ENCODE measurements at places on chromosomes 3 and 15.

- no peak for DNase-seq
These were observed 177.2 kb downstream of the POLR2M start for GRCh38 chr15:57883701-57884100.

DNA sequence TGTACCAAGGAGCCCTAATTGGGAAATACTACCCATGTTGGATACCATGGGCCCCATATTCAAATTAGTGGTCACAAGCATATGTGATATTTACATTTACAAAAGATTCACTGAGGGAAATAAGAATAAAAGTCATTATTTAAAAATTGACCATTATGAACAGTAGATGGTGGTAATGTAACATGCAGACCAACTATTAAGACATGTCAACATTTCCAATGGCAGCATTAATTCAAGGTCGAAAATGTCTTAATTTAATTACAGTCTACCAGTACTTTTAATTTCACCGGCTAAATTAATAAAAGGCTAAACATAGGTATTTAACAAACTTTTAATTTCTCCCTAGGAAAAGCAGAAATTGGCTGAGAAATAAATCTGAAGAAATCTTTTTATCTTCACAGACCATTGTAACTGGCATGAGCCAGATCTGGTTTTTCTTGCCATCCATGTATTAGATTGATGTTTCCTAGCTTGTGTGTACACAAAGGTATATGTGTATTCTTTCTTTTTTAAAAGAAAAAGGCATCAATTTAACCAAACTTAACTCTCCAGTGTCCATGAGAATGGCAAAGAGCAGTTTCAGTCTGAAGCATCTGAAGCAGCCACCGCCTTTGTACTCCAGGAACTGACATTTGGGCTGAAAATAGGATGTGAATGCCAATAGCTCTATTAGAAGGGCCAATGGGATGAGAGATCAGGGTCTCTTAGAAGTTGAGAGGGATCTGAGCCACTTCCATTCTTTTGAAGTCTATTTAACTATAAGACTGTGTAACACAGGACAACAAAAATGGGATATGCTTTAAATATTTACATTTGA, 26.6 kb downstream of the NEK11 start:
- DNase-seq = peak; percentile 5

DNA sequence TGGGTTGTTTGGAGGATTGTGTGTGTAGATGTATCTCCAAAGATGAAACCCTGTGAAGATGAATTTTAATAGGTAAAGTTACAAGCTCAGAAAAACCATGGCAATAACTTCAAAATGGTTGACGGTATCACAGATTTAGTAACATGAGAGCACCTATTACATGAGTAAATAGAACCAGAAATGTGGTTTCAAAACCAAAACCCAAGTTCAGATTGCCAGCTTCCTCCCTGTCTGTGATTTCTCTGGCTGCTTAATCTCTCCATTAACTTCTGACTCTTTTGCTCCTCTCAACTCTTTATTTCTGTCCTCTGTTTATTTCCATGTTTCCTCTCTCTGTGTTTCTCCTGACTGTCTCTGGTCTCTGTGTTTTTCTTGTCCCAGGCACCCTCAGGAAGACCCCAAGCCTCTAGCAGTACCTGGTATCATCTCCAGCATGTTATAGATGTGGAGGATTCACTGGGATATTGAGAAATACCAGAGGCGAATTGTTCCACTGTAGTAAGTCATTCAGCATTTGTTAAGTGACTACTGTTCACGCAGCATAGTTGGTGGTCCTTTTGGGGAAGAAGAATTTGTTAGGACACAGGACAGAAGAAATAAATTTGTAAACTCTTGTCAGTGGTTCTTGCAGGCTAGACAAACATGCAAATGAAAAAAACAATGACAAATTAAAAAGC, 138.8 kb downstream of the BBX start:
- no peak for DNase-seq

DNA sequence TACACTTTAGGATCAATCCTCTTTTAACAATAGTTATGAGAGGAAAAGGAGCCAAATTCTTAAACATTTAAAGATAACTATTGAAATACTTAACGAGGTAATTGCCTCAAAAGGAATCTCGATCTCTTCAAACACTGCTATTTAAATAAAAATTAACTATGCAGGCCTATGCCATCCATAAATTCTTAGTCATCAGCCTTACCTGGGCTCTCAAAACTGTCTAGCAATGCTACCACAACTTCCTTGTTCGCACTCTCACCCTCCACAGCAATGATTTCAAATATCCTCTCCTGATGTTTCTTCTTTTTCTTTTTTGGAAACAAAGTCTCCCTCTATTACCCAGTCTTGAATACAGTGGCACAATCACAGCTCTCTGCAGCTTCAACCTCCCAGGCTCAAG, 12.3 kb downstream of the ETFA start:
- DNase-seq = no peak

DNA sequence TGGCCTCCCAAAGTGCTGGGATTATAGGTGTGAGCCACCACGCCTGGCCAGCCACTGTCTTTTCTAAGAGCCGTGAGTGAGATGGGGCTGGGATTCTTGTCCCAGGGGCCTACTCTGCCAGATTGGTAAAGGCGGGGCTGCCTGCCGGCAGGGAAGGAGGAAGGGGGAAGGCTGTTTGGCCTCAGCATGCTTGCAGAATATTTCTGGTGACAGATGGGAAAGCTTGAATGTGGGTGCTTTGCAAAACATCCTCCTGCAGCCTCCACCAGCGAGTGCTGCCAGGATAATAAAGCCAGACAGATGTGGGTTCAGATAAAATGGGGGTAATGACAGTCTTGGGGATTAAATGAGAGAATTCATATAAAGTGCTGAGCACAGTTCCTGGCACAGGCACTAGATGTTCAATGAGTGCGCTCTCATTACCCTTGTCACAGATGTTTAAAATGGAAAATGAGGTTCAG, 19.8 kb upstream of the ACOX2 start:
- DNase-seq = no peak

DNA sequence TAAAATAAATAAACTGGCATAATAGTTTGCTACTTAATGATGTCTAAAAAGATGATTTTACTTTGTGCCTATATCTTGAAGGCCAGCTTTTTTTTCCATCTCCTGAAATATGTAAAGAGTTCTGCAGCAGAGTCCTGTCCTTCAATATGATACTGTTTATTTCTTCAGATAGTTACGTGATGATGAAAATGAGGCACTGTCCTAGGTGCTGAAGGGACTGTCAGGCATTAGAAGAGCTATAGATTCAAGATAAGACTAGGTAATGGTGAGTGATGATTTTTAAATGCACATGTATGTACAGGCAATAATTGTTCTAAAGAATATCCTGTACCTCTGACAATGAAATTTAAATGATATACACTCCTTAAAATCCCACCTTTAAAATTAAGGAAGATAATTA, 326.9 kb upstream of the DNAJC19 start:
- peak; percentile 32 for DNase-seq

DNA sequence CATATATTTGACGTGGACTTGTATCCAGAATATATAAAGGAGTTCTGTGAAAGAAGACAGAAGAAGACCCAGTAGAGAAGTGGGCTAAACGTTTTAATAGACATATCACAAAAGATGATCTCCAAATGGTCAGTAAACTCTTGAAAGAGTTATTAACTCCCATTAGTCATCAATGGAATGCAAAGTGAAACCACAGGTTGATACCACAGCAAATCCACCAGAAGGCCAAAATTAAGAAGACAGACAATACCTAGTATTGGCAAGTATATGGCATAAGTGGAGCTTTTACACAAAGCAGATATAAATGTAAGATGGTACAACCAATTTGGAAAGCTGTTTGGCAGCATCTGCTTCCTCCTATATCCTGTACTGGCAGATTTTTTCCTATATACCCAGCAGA, 6.0 kb downstream of the SPATA16 start:
- DNase-seq = no peak
